ENCODE measurements at places on chromosomes 1 and 21.

DNA sequence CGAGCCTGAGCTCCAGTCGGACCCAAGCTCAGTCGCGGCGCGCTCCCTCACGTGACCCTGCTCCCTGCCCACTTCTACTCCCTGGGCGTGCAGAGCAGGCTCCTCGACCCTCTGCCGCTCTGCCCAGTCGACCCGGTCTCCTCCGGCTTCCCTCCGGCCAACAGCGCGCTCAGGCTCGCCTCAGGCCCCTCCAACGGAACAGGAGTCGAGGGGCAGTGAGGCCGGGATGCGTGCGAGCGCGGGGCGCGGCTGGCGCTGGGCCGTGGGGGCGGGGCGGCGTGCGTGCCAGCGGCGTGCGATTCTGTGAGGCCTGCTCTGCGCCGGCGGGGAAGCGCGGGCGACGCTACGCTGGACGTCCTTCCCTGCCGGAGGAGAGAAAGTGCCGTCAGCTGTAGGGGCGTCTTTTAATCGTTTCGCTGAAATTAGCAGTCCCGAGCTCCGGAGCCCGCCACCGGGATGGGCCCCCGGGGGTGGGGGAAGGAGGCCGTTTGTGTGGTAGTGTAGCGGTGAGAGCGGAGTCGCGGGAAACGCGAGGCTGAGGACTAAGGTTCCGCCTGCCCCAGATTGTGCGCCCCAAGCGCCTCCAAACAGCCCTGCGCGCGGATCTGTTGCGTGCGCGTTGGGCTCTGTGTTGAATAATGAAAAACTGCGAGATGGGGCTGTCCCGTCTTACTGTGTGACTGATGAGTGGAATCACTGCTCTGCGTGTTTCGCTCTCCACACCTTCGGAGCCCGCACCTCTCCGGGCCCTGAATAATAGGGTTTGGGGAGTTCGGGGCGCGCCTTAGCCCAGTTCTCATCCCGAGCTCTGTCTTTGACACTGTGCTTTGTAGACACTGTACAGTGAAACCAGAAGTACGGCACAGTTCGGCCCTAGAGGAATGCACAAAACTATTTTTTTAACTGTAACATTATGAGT, at the start of gene ACBD6:
Gene ACBD6 (minus strand): TSS at position 217 of the 919 bp plus-strand sequence. CDS start 311 bp downstream, outside the sequence.
- peak; percentile 87 for DNase-seq

DNA sequence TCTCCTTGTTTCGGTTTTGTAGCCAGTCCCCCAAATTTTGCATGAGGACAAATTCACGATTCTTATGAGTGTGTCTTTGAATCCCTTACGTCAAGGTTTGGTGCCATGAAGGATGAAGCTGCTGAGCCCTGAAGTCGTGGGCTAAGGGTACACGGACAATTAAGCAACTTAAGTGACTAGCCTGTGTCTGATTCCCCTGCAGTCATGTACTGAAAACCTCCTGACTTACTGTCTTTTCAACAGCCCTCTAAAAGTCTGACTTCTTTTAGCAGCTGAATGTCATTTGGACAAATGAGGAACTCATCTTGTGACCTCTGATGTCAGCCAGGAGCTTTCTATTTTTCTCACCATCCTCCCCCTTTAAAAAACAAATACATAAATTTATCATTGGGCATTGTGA, 27.1 kb upstream of the C1orf105 start:
- DNase-seq, result no peak

GRCh38 chr1:60265560-60266535, 192.3 kb upstream of the C1orf87 start:
- DNase-seq, result no peak

DNA sequence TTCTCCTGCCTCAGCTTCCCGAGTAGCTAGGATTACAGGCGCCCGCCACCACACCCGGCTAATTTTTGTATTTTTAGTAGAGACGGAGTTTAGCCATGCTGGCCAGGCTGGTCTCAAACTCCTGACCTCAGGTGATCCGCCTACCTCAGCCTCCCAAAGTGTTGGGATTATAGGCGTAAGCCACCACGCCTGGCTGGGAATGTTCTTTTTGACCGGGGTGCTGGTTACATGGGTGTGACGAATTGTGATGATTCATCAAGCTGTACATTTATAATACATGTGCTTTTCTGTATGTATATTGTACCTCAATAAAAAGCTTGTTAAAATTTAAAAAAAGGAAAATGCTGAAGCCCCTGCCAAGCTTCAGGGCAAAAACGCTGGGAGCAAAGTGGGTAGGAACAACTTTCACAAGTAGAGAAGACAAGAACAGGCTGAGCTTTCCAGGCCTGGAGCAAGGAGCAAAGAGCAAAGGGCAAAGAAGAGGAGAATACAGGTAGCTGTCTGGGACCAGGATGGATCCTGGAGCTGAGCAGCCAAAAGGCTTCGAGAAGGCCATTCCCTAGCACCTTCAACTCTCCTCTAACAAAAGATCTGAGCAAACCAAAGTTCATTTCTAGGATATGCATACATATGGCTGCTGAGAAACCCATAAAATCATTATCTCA, 20.5 kb upstream of the YRDC start:
- no peak for DNase-seq

DNA sequence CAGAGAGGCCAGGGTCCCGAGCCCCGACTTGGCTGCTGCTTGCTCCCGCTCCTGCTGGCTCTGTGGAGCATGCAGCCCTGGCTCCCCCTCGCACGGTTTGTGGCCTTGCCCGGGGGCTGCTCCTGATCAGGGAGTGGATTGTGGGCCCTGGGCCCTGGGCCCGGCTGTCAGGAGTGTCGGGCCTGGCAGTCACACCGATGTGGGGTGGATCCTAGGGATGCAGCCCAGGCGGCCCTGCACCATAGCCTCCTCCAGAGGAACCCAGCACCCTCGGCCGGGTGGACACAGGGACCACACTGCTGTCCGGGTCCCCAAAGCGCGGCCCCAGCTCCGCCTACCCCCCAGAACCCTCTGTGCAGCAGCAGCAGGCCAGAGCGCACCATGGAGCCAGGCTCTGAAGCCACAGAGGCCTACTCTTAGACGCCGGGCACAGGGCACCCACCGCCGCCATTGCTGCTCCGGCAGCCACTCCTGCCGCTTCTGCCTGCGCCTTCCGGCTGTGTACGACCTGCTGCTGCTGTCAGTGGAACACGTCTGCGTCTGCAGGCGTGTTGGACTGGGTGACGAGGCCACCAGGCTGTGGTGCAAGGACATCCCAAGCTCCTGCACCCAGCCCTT, 9.4 kb downstream of the SLX9 start:
- DNase-seq, result no peak

DNA sequence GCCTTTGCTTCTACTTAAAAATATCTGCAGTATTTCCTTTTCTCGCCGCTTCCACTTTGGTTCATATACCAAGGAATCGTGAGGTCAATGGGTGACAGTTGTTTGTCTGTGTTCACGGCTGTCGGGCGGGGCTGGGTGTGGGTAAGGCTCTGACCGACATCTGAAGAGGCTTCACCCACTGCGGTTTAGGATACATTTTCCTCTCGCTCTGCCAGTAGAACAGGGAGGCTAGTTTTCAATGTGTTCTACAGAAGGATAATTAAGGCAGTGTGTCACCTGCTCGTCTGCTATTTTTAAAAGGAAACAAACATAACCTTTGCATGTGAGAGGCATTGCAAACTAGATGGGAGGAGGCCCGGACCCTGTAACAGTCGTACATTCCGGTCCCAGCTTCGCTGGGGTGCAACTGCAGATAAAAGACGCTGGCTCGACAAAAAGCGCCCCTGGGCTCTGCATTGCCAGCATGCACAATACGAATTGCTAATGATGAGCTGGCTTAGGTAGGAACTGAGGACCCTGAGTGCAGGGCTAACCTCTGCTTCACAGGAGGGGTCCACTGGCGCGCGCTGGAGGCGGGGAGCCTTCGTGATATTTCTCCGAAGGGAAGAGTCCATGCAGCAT, 8.5 kb upstream of the ERG start:
- DNase-seq, result peak; percentile 57

- DNase-seq, result no peak
These were observed 216.2 kb downstream of the SEC16B start for GRCh38 chr1:177753655-177754054.

DNA sequence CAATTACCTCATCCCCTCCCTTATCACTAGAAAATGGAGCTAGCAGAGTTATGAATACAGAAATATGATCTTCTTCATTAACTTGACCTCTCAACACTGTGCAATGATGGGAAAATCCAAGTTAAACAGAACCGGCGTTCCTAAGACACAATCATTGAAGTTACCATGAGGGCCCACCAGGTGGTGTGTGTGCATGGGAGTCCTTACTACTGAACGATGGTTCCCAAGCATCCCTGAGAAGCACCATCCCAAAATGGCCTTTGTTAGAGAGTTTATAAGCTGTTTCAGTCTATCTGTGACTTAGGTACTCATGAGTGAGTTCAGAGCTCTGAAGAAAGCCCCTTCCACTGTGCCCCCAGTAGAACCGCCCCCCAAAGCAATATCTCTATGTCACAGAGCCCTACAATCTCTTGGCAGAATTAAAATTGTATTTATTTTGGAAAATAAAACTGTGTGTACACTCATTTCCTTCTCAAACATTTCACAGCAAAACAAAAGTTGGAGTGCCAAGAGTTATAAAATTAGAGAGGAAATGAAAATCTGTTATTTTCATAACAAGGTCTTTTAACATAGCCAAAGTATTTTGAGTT, 56.8 kb downstream of the PLD5 start:
- DNase-seq, result peak; percentile 10

GRCh38 chr21:25822981-25823380, 88.2 kb downstream of the GABPA start:
- no peak for DNase-seq

GRCh38 chr1:91891454-91891853, 5.5 kb upstream of the TGFBR3 start:
- no peak for DNase-seq

- DNase-seq, result no peak
These were observed 35.0 kb upstream of the ATP5PO start for GRCh38 chr21:33950431-33951079.

GRCh38 chr1:93178418-93178817, 1.8 kb downstream of the TMED5 start:
- DNase-seq, result peak; percentile 47

DNA sequence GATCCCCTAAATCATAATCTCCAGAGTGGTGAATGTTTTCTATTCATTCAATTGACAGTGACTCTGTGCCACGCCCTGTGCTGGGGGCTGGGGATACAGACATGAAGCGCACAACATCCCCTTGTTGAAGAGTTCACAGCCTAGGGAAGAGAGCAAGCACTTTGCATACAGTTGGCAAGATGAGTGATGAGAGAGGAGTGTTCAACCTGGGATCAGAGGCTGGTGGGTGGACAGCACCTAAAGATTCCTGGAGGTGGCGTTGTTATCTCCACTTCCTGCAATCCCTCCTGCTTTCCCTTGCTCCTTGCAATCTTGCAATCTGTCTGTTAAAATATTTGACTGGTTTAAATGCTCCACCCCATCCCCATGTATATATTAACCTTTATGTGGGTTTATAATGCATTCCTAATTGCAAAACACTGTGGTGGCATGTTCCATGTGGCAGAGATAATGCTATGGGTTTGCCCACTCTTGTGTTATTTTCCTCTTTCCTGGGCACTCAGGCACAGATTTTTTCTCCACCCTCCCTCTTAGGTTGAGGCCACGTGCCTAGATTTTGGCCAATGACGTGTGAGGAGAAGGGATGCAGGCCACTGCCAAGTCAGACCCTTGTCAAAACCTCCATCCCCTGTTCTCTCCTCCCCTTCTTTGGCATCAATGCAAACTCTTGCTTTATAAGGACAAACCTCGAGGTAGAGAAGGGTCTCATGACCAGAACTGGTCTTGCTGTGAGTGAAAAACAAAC, 36.2 kb upstream of the GADD45A start:
- no peak for DNase-seq

- DNase-seq, result no peak
These were observed 48.9 kb downstream of the PRKCZ start for GRCh38 chr1:2098839-2099785.

GRCh38 chr1:181541458-181541857, 58.1 kb downstream of the CACNA1E start:
- DNase-seq, result no peak

DNA sequence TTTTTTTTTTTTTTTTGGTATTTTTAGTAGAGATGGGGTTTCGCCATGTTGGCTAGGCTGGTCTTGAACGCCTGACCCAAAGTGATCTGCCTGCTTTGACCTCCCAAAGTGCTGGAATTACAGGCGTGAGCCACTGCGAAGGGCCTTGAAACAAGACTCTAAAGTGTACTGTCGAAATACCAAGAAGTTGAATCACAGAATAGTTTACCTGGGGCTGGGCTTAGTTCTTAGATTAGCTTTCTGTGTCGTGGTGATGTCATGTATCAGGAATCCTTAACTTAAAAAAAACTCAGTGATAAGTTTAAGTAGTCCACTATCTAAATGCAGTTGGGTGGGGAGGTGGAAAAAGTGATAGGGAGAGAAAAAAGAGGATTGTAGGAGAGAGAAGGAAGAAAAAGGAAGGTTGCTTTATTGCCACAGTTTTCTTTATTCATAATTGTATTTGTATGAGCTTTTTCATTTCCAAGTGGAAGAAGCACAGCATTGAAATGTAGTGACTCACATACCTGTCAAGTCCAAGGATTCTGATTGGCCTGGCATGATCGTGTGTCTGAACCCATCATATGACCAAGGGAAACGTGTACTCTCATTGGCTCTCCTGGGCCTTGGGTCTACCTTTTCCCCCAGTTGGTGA, 13.4 kb downstream of the ITSN1 start:
- no peak for DNase-seq

- no peak for DNase-seq
These were observed 5.1 kb downstream of the MAP7D1 start for GRCh38 chr1:36160949-36161485.

DNA sequence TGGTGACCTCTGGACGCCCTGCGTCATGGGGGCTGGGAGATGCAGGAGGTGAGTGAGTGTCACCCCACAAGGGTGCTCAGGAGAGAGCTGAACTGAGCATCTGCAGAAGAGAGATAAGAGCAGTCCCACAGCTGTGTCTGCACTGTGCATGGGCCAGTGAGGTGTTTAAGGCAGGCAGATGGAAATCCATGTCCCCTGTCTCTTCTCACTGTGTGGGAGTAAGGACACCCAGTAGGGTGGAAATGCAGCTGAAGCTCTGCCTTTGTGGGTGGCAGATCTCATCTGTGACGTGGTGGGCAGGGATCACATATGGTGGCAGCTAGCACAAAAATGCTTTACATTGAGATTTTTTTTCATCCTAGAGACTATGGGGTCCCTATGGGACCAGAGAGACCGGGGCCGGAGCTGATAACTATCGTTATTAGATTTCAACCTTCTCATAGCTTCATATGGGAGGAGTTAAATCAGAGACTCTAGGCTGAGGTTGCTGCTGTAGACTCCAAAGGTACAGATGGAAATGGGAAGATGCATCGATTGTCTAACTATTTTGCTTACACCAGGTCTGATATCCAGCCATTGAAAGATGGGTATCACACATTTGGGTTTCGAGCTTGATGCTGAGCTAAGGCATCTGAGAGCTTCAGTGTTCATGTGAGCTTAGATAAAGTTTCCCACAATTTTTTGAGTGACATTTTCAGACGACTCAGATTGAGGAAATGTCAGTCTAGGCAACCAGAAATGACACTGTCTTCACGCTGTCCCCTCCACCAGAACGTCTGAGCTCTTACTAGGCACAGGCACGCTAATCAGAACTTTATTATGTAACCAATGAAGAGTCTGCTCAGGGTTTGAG, 65.3 kb upstream of the PSEN2 start:
- DNase-seq, result no peak

- DNase-seq, result no peak
These were observed 1.3 kb upstream of the KCNN3 start for GRCh38 chr1:154871374-154871773.

All from dermis microvascular lymphatic vessel endothelial cell (primary cell).